Right renal cortex interstitium (tissue), 3 donors: ENCODE measurements at places on chromosomes 16 and 17. TPM values are rescaled to one million over a fixed set of nuclear protein-coding genes. Genes with fewer than 3 reads are reported as not detected.

DNA sequence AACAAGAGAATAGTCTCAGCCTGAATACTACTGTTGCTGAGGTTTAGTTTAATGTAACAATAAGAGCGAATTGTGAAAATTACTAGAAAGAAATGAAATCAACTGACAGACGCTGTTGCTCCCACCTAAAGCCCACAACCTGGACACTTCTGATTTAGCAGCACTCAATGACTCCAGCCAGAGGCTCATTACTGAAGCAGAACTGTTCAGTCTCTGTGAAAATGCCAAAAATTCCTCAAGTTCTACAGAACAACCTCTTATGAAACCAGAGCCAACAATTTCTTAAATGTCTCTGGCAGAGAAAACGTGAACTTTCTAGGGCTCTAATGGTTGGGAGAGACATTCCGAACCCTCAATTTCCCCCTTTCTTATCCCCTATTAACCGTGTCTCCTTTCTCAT lies 9.9 kb downstream of the PSME3IP1 start:
- DNase-seq, result no peak

DNA sequence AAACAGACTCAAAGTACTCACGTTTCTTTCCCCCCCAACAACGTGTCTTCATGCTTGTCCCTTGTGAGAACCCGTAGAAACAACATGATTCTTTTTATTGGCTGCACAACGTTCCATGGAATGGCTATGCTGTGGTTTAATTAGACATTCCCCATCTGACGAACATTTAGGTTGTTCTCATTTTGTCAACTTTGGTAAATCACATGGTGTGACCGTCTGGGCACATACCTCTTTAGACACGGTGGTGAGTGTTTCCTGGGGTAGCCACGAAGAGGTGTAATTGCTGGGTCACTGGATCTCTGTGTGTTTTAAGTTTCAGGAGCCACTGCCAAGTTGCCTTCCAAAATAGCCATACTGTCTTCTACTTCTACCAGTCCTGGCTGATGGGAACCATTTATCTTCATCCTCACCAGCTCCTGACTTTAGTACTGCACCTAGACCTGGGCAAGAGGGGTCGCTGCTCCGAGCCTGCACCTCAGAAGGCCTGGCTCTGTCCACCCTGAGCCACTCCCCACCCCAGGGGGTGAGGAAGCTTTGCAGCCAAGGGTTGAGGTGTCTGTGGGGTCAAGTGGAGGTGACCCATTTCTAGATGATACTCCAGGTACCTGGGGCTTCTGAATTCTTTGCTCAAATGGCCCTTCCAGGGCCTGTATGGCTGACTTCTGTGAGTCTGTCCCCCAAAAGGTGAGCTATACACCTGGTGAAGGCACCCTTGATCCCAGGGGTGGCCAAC lies 84.7 kb downstream of the IRX5 start:
- DNase-seq, result no peak

NPIPB13 gene
- polyA plus RNA-seq, result 3.8 TPM

DNA sequence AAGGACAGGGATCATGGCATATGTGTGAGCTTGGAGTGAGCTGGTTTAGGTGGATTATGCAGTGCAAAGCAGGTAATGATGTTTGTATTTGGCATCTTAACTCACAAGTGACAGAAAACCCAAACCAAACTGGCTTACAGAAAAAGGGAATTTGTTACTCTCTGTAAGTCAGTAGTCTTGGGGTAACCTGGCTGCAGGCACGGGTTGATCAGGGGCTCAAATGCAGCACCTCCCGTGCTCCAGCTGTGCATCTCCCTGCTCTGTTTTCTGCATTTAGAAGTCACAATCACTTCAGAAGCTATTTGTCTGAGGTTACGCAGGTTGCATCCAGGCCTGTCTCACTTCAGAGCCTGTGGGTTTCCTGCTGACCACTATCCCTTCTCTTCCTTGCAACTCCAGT lies 354.3 kb downstream of the CPPED1 start:
- no peak for DNase-seq

- DNase-seq, result no peak
These were observed 100.1 kb downstream of the TMEM100 start for GRCh38 chr17:55622547-55622946.

DNA sequence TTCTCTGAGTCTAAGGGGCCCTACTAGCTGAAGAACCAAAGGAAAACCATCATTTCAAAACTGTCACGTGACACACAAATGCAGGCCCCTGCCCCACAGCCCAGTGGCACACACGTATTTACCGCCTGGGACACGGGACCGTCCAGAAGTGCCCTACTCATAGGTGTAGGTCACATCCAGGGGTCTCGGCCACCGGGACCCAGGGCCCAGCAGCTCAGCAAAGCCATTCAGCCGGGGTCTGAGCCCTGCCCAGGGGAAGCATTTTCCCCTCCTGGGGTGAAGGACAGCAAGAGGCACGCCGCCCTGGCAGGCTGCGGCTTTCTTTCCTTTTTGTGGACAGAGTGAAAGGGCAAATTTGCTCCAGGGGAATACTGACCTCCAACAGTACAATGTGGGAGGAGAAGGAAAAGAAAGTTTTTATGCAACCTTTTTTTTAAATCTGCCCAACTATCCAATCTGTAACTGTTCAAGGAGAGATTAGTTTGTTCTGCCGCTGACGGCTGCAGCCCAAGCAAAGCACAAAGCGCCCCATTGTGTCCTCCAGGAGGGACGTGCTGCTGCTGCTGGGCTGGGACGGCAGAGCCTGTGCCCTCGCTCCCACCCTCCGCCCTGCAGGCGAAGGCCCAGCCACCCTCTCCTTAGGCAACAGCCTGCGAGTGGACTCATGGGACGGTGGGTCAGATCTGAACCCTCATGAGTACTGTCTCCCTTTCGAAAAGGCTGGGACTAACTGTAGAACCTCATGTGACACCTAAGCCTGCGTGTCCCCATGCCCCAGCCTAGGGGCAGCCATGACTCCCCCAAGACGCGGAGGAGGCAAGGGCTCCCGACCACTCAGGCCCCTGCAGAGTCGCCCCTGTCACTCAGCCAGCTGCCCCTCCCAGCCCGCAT lies 21.3 kb downstream of the SLC7A5 start:
- no peak for DNase-seq

DNA sequence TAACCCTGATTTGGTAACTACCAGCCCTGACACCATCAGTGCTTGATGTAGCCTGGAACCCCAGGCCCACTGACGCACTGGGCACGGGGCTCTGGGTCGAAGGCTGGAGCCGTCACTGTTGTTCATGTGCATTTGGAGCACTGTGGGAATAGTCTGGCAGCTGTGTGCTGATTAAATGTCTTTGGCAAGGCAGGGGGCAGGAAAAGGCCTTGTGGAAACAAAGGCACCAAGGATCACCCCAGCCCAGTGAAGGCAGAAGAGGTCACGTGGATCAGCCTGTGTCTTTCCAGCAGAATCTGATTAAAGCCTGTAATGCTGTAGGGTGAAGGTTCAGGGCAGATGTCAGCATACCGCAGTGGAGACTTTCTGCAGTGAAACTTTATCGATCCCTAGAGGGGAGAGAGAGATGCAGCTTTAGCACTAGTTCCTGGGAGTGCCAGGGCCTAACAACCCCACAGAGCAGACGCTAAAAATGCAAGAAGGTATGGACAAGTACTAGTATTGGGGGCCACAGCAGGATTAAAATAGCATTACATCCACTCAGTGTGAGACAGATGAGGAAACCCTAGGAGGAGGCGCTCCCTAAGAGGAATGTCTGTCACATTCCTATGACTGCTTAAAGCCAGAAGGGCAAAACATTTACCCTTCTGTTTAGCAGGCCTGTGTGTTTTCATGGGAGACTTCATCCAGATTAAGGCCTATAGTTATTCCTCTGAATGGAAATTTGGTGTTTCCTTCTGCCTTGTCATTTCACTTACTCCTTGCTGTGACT lies 9.7 kb downstream of the ZNHIT3 start:
- DNase-seq, result no peak

EVPLL gene
- 0.64 TPM for polyA plus RNA-seq

GRCh38 chr16:69111876-69112230 lies 6.4 kb downstream of the HAS3 start:
- DNase-seq, result no peak
